Neural crest cell (in vitro differentiated cells): ENCODE measurements at places on chromosomes 7 and 10.

DNA sequence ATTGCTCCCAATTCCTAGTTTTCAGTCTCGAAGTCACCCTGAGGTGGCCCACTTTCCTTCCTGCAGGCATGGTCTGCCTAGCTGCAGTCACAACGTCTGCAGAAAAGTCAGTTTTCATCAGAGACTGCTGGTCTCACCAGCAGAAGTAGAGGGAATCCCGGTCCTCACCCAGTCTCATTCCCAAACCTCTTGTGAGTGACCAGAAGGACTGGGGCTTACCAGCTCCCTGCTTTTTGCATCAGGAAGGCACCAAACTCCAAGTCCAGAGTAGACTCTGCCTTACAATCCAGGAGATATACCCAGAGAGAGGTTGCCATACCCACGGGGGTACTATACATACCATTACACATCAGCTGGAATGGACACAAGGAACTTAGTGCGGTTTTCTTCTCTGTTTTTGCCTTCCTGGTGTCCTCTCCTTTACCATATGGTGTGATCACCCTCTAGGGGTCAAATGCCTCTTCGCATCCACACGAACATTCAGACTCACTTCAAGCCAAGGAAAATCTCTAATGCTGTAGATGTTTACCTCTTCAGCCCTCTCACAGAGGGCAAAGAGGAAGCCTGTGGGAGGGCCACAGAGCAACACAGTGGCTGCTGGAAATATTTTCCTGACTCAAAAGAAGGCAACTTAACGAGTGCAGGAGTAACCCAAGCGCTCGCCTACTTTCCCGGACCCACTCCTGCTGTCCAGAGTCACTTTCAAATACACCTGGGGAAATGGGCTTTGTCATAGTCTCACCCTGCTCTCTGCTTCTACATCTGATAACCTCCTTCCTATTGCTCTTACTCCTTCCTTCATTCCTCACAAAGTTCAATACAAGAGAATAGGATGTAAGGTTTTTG is 220.9 kb downstream of the C7orf25 start:
- DNase-seq, result peak; percentile 23

DNA sequence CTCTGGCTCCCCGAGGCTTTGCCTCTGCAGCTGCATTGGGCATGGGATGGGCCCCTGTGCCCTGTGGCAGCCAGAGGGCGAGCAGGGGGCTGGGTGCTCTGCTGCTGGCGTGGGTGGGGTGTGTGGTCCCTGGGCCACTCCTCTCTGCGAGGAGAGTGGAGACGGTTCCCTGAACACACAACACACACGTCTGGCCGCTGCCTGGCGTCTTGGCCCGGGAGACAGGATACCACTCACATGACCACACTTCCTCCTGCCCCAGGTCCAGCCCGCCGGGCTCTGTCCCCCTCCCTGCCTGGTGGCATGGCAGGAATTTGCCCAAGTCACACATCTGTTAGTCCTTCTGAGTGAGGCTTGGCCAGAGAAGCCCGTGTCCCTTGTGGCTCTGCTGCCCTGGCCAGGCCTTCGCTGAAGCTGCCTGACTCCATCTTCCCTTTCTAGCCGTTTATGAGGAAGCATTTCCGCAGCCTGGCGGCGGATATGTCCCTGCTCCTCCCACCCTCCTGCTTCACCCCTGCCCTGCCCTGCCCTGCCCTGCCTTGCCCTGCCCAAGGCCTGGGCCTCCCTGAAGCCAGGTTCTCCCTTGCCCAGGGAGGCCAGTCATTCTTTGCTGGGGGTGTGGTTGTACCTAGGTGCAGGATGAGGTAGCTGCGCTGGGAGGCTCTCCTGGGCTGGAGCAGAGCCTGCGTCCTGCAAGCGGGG is 3.0 kb downstream of the BRI3 start:
- no peak for DNase-seq

GRCh38 chr7:146654048-146654447 is 537.4 kb downstream of the CNTNAP2 start:
- DNase-seq, result no peak

DNA sequence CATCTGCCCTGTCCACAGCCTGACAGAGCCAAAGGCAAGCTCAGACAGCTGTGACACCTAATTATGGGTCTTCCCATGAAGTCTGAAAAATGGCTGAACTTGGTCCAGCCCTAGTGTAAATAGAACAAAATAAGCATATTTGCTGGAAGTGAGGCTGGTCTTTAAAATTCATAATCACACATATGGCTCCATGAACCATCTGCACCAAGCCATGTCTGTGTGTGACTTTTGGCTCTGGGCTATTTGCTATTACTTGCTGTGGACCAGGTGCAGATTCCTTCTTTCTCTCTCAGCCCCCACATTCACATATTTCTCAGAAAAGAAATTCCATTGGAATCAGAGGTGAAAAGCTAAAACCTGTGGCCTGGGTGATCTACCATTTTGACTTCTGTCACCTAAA is 175.9 kb downstream of the PDE1C start:
- DNase-seq, result no peak

GRCh38 chr7:48111596-48111995 is 22.5 kb downstream of the UPP1 start:
- DNase-seq, result no peak

GRCh38 chr10:11036424-11037011 is 18.8 kb downstream of the CELF2 start:
- DNase-seq, result peak; percentile 36

GRCh38 chr10:102188298-102188940 is 36.2 kb downstream of the NOLC1 start:
- no peak for DNase-seq

DNA sequence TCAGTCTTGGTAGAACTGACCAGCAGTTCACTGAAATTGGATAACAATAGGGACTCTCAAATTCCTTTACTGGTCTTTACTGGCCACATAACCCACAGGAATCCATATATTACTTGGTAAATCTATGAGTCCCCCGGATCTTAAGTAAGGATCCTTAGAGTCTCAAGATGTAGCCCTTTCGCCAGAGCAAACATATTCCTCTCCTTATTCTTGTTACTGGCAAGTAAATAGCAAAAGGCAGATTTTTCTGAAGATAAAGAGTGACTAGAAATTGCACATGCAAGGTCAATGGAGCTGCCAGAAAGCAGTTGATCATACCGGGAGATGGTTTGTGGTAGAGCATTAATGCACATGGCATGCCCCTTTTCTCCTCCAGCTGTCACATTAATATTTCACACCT is 283.0 kb downstream of the HDAC9 start:
- DNase-seq, result no peak

DNA sequence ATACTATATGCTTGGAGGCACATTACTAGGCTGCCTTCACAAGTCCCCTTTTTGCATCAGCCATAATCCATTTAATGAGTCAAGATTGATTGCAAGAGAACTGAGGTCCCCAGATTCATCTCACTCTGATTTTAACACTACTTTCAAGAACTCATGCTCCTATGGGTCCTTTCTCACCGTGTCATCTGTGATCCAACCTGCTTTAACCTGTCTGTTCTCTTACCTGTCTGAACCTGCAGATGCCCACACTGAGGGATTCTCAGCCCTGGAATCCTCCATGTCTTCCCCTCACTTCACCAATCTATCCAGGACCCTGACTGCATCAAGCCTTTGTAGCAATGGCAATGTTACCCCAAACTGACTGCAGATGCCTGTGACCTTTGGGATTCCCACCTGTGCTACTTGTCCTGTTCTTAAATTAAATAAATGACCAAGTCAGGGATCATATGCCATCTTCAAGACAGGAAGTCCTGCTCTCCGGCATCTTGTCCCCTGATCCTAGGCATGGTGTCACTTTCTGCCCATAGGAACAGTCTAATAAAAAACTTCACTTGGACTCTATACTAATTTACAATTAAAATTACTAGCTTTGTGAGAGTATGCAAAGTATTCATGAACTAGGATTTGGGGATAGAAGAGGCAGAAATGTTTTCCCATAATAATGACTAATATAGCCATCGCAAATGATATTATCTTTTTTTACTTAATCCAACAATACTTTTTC is 25.9 kb upstream of the GOT1 start:
- DNase-seq, result no peak

GRCh38 chr7:142319970-142320369 is 62.1 kb upstream of the PRSS58 start:
- no peak for DNase-seq

DNA sequence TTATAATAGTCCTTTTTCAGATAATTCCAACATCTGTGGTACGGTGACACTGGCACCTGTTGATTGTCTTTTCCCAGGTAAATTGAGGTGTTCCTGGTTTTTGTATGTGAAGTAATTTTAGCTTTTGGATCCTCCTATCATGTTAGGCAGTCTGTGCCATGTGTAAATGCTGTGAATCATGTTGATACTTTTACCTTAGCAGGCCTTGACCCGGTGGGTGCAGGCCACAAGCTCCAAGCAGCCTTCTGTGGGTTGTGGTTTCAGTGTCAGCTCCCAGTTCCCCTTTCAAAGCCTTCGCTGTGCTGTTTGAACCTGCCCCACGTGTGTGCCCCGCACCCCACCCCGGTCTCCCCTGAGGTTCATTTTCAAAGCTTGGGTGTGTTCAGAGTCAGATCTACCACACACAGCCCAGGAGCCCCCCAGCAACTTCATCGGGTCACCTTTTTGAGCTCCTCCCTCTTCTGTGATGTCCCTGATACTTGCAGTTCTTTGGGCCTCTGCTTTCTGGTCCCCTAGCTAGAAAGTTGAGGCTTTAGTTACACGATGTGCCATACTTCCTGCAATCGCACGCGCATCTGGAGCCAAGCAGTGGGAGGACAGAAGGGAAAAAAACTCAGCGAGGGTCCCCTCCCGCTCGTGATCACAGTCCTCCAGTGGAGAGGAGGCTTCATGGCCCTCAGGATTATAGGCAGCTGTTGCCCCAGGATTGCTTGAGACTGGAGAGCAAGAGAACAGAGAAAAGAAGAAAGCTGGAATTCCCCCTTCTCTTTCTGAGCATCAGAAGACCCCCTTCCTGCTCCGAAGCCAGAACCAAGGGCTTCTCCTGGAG is 8.7 kb upstream of the BHLHA15 start:
- no peak for DNase-seq

- DNase-seq, result no peak
Observed at GRCh38 chr7:20307119-20307518, 23.6 kb upstream of the ITGB8 start.

DNA sequence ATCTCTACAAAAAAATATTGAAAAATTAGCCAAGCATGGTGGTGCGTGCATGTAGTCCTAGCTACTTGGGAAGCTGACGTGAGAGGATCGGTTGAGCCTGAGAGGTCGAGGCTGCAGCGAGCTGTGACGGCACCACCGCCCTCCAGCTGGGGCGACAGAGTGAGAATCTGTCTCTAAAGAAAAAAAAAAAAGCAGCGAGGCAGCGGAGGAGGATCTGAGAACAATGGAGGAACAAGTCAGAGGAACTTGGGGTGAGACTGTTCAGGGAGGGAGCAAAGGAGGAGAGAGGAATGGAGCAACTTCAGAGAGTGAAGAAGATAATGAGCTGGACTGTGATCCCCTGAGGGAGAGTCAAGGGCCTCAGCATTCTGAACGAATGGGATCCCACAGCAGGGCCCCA is 85.4 kb downstream of the MKX start:
- no peak for DNase-seq

DNA sequence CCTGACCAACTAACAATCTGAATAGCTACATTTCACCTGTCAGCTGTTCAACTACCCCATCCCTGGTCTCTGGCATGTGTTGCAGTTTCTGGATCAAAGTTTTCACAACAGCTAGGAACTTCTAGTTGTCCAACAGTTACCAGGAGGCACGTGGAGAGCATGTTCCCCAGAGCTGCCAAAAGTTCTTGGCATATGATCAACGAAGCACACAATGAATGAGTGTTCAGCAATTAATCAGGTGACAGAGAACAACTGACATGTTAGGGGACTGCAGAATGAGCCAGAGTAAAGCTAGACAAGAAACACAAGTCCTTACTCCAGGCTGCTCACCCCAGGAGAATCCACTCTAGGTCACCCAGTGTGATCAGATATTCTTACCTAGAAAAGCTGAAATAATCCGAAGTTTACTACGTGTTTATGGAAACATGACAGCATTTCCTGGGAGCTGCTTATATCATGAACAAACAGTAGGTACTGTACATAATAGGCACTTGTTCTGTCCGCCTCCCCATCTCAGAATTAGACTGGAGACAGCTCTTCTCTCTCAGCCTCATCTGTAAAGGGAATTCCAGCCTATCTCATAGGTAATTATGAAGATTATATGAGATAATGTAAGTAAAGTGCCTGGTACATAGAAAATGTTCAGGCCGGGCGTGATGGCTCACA is 50.6 kb downstream of the ZNF438 start:
- no peak for DNase-seq
